ENCODE measurements at places on chromosomes 2 and 18.

DNA sequence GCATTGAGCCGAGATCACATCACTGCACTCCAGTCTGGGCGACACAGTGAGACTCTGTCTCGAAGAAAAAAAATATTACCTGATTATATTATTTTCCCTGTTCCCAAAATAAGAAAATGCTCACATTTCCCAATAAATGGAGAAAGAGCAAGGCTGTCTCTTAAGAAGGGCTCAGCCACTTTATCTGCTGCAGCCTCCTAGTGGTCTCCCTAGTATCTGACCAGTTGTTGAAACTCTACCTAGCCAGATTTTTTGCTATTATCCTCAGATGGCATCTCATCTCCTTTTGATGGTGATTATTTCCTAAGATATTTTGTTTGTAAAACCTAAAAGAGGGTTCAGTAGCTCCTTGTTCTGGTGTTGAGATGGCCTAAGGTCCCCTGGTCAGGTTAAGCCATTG, 114.3 kb downstream of the TPGS2 start:
- no peak for DNase-seq

DNA sequence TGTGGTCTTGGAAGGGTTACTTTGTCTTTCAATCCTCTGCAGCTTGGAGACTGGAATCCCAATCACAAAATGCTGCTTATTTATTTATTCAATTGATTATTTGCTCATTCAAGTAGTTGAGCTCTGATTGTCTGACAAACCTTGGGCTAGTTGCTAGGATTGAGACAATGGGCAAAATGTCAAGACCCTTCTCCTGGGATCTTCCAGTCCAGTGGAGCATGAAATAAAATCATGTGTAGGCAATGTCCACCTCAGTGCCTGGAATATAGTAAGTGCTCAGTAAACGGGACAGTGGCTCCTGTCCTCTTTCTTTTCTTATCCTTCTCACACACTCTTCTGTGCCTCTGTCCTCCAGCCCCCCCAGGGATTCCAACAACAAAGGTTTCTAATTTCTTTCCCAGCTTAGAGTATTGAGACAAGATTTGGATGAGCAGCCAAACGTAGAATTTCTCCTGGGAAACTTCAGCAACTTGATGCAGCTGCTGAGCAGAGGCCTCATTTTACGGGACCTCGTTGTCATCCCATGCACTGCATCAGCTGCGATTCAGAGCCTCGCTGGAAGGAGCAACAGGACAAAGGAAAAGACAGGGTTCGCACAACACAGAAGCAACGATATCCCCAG, 545.0 kb downstream of the SOX11 start:
- DNase-seq: no peak

- DNase-seq: no peak
These were observed 34.9 kb downstream of the C18orf54 start for GRCh38 chr18:54392543-54393023.

DNA sequence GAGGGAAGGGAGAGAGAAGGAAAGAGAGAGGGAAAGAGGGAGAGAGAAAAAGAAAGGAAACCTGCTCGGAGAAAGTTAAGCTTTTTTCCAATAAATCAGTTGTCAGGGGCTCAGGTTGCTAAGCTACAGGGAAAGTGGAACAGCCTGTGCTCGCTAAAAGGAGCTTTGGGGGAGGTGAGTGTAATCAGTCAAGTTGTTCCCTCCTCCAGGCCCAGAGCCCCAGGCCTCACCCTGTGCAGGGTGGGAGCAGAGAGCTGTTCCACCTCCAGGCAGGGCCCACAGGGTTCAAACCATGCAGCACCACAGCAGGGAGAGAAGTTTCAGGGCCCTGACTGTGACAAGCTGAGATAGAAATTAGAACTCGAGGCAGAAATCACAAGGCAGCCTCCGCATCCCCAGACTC, 56.4 kb upstream of the PPP1CB start:
- DNase-seq: no peak

- no peak for DNase-seq
These were observed 98.8 kb downstream of the CTAGE1 start for GRCh38 chr18:22318745-22319407.

DNA sequence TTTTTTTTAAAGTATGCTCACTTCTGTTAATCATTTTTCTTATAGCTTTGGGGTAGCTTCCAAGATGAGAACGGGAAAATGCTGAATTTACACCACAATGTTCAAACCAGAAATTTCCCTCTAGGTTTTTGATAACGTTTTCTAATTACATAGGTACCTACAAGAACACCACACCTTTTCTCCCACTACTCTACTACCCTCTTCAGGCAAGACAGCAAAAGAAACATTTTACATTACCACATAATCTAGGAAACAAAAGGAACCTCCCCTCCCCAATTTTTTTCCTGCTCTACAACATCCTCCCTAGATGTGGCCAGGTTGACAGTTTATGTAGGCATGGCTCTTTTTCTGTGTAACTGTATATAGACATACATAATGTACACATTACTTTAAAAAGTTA, 32.4 kb downstream of the NDUFAF7 start:
- DNase-seq: no peak

- DNase-seq: no peak
These were observed 38.4 kb upstream of the STAT4 start for GRCh38 chr2:191189112-191189635.

- no peak for DNase-seq
These were observed 14.1 kb downstream of the LIMS1 start for GRCh38 chr2:108548208-108549003.

- no peak for DNase-seq
These were observed 11.3 kb upstream of the YPEL5 start for GRCh38 chr2:30135541-30135940.

DNA sequence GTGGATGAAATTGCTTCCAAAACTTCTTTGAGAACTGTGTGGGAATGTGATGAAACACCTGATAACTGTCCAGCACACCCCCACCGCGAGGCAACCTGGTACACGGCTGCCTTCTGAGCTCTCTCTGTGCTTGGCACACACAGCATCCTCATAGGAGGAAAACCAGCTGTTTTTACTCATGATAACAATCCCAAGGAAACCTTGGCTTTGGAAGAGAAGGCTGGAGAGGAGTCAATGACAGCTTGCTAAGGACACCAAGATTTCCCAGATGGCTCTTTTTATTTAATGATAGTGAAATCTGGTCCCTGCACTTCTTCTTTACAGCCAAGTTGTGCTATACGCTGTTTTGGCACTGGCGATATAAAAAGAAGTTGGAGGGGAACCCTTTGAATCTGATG, 232.5 kb upstream of the FN1 start:
- no peak for DNase-seq

DNA sequence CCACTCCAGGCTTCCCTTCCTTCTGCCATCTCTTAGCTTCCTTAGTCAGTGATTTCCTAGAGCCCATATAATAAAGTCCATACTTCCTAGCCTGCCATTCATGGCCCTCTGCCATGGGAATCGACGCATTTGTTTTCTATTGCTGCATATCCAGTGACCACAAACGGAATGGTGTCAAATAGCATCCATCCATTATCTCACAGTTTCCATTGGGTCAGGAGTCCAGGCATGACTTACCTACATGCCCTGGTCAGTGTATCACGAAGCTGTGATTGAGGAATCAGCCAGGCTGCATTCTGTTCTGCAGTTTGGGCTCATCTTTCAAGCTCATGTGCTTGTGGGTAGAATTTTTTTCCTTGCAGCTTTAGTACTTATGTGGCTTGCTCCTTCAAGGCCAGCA, 209.7 kb upstream of the EPAS1 start:
- DNase-seq: no peak

GRCh38 chr2:121902171-121902591, 146.7 kb downstream of the TSN start:
- no peak for DNase-seq

GRCh38 chr2:131042148-131042775, 51.0 kb downstream of the FAM168B start:
- no peak for DNase-seq

DNA sequence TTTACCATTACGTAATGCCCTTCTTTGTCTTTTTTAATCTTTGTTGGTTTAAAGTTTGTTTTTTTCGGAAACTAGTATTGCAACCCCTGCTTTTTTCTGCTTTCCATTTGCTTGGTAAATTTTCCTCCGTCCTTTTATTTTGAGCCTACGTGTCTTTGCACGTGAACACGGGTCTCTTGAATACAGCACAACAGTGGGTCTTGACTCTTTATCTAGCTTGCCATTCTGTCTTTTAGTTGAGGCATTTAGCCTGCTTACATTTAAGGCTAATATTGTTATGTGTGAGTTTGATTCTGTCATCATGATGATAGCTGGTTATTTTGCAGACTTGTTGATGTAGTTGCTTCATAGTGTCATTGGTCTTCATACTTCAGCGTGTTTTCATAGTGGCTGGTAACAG, 37.5 kb upstream of the TTC39C start:
- DNase-seq: no peak

DNA sequence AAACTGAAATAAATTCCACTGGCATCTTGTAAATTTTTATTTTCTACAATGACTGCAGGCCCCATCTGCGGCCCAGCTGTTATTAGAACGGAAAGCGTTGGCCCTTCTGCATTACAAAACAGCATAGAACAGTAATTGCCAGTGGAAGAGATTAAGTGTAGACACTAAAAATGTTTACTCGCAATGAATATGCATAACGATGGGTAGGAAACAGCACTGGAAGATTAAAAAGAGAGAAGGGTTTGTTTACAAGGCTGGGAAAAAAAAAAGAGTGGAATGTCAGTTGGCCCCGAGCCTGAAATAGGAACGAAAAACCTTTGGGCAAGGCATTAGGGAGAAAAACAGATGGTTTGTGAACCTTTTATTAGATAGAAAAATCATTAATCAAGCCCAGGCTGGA, 275.9 kb upstream of the TCF4 start:
- DNase-seq: no peak

All from cortex of kidney (tissue), 1 donor.